ENCODE measurements at places on chromosomes 5 and 9. TPM values are rescaled to one million over a fixed set of nuclear protein-coding genes. Genes with fewer than 3 reads are reported as not detected.

- no peak for DNase-seq
Measured at GRCh38 chr5:176719113-176719739, 71.9 kb downstream of the TSPAN17 start.

Gene GPR150
- not detected for total RNA-seq

Gene TMCO6
- total RNA-seq, result 10.6 TPM

GRCh38 chr5:66015196-66015960 lies 89.0 kb downstream of the ERBIN start:
- no peak for DNase-seq

Gene ZNF300
- total RNA-seq, result 0.74 TPM

GRCh38 chr9:125409637-125410521 lies 148.3 kb downstream of the GAPVD1 start:
- DNase-seq, result no peak

Gene CA9
- total RNA-seq, result 5.5 TPM

- DNase-seq, result no peak
Measured at GRCh38 chr5:6910950-6911349, 197.7 kb downstream of the TENT4A start.

GRCh38 chr5:157326440-157327005 lies 60.6 kb downstream of the CYFIP2 start:
- no peak for DNase-seq

DNA sequence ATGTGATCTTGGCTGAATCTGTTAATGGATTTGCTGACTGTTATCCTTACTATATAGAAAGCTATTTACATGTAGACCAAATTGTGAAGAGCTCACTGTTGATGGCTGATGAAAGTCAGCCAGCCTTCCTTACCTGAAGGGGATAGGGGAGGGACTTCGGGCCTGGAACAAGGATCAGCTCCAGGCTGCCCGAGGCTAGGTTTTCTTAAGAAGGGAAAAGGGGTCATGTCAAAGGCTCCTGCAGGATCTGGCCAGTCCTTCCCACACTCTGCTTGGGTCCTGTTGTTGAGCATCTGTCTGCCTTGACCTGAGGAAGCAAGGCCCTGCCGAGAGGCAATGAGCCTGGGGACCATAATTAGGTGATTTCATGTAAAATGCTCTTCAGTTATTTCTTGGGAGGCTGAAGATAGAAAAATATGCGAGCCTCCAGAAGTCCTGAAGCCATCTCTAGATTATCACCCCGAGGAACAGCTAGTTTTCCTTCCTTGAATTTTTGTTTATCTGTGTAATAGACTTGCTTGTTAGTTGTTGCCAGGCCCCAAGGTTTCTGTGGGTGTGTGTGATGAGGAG lies 261.4 kb downstream of the PDZD2 start:
- DNase-seq, result no peak

GRCh38 chr5:171640480-171640879 lies 145.1 kb upstream of the SMIM23 start:
- no peak for DNase-seq

GRCh38 chr5:61176631-61177030 lies 14.4 kb upstream of the SMIM15 start:
- no peak for DNase-seq

Gene HMCN2
- total RNA-seq, result 1.3 TPM

DNA sequence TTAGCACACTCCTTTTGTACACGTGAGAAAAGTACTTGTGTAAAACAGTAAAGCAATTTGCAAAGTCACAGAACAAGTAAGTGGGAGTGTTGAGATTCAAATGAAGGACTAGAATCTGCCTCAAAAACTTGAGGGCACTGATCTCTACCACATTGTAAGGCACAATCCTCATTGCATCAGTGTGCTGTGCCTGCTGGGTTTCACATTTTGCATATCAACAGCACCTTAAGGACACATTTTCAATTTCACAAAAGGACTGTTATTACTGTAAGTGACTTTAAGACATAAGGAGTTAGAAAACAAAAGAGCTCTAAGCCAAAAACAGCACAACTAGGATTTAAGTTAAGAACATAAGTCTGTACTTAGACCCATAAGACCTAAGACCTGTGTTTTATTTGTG lies 44.7 kb upstream of the HK3 start:
- DNase-seq, result no peak

Gene SPINK14
- not detected for total RNA-seq

GRCh38 chr9:96040591-96041461 lies 165.3 kb downstream of the ERCC6L2 start:
- no peak for DNase-seq

DNA sequence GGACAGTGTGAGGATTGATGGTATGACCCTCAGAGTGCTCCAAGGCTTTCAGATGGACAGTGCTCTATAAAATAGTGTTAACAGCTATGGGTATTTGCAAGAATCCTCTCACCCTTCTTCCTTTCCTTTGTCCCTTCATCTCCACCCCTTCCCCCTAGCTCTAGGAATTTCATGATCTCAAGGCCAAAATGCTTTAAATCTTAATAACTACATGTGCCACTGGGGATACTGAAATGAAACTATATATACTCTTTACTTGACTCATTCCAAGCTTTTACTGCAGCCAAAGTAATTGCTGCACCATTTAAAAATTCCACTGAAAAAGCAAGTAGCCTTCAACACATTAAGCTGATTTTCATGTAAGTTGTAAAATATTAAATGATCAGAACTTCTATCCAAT lies 361.6 kb upstream of the SLC30A5 start:
- DNase-seq, result no peak

Gene SLC1A3
- total RNA-seq, result 31.8 TPM

DNA sequence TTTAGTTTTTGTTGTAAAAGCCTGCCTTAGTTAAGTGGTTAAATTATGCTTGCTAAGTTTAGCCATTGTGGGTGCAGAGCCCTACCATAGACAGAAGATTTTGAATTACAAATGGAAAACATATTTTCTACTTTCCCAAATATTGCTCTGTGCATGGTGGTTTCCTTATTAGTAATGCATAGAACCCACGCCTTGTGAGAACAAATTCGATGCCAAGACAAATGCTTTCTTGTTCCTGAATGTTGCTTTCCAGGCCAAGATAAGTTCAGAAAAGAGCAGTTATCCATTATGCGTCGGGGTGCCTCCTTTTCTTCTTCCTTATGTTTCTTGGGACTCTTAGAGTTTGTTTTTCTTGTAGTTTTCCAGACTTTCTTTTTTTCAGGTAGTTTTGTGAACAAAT lies 31.0 kb upstream of the GARNL3 start:
- DNase-seq, result no peak

- DNase-seq, result no peak
Measured at GRCh38 chr9:71632776-71633175, 135.5 kb downstream of the CEMIP2 start.

Gene SLC36A2
- total RNA-seq, result not detected

- no peak for DNase-seq
Measured at GRCh38 chr9:114169952-114170770, 14.8 kb downstream of the COL27A1 start.

GRCh38 chr9:38380872-38381534 lies 11.5 kb upstream of the ALDH1B1 start:
- no peak for DNase-seq

Gene PRDM9
- not detected for total RNA-seq

Gene RNF183
- not detected for total RNA-seq

Gene FOXD4L5
- total RNA-seq, result not detected

GRCh38 chr9:117835798-117836197 lies 131.6 kb downstream of the TLR4 start:
- no peak for DNase-seq

Gene DAB2
- total RNA-seq, result 29.2 TPM

Gene RNF208
- 5.9 TPM for total RNA-seq

- DNase-seq, result no peak
Measured at GRCh38 chr9:132241483-132241839, 79.6 kb downstream of the NTNG2 start.

DNA sequence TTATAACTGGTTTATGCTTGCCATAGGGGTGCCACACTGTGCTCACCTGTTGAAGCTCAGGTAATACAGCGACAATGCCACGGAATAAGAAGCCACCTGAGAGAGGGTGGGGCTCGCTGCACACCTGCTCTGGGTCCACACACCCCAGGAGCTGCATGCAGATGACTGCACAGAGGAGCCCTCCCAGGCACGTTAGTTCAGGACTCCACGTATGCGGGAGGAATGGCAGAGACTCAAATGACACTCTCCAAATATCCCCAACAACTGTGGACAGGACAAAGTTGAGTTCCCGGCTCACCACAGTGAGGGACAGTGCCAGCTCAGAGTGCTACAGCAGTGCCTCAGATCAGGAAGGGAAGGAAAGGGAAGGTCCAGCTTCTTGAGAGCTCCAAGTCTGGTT lies 5.8 kb upstream of the FCN1 start:
- no peak for DNase-seq

Gene CXXC5
- 59.5 TPM for total RNA-seq

DNA sequence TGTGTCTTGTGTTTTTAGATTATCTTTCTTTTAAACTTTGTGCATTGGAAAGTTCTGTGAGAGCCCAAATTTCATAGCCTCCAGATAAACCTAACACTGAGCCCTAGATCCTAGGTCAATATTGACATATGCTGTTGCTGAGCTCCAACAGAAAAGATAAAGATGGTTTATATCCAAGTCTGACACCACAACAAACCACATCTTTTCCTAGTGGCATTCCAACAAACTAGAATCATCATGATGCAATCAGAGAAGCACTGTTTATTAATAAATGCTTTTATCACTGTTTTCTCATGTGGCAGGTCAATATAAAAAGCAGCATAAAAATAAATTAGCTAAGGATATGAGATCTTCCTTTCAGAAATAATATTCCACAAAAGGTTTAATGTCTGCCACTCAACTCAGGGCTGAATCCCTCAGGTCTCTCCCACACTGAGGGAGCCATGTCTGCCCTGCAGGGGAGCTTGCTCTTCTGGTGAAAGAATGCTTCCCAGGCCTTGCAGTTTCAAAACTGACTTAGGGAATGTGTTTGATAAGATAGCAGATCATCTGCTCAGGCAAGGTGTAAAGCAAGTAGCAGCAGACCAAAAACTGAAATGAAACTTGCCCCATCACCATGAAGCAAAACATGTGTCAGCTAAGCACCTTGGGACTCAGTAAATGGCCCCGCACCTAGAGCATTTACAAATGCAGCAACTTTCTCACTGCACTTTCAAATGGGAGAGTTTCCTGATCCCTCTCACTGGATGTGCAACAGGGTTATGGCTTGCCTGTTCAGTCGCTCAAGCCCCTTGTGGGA lies 493.0 kb downstream of the AGTPBP1 start:
- DNase-seq, result no peak

- no peak for DNase-seq
Measured at GRCh38 chr9:79583952-79584654, 12.3 kb downstream of the TLE4 start.

DNA sequence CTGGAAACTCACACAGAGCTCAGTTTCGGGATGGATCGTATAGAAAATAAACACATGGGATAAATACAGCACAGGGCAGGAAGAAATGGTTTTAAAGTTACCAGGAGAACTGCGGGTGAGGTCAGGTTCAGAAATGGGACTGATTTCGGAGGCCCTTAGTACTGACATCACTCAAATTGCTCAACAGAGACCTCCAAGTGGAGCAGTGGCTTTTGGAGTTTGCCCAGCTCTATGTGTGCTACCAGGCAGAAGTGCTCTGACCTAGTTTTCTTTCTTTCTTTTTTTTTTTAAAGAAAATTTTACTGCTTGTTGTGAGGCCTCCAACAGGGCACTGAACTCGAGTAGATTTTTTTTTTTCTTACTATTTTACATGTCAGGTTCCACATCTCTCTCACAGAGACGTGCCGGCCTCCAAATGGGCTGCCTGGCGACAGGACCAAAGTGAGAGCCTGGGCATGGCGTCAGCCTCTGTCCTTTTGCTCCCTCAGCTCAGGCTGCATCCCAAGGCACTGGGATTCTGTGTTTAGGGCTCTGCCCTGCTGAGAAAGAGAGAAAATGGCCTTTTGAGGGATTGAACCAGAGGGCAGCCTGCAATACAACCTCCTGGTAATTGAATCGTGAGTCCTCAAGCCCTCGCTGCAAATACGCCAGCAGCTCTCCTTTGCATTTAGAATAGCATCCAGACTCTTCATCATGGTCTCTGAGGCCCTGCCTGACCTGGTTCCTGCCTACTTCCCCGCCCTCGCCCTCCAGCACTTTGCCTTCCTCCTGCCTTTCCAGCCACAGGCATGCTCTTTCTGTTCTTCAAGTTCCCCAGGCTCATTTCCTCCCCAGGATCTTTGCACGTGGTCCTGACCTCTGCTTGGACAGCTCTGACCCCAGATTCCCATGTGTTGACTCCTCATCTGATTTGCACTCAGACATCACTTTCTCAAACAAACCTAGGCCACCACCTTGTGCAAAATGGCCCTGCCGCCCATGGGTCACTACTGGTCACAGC lies 173.5 kb downstream of the FGF1 start:
- DNase-seq, result no peak

Gene TMEM215
- total RNA-seq, result not detected

GRCh38 chr9:121584421-121584820 lies 67.0 kb upstream of the DAB2IP start:
- DNase-seq, result no peak

Gene CFAP77
- 3.3 TPM for total RNA-seq

Gene PAM
- total RNA-seq, result 4,531 TPM

DNA sequence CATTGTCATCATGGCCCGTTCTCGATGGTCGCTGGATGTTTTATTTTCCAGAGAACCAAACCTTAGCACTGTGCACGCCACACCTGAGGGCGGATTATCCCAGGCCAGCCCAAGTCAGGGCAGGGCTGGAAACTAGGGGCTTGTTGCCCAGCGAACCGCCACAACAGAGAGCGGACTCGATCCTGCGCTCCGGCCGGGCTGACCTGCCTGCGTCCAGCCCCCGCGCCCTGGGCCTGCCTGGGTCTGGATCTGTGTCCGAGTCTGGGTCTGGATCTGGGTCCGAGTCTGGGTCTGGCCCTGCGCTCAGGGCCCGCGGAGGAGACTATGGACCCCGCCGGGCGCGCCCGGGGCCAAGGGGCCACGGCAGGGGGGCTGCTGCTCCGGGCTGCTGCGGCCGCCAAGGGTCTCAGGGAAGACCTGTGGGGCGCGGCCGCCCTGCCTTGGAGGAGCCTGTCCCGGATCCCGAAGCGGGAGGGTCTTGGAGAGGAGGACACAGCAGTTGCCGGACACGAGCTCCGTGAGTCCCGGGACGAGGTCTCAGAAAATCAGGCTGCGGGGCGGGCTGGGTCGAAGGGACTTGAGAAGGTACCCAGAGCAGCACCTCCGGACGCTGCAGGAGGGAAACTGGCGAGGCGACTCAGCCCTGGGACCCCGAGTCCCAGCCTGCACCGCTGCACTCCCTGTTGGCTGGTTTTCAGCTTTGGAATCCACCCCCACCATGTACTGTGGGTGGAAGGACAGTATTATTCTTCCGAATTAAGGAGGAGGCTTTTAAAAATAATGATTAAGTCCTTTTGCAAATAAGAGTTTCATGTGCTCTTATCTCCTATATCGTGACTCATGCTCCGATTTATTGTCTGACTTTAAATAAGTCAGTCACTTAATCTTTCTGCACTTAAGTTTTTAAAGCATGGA lies at the start of gene ANKDD1B:
Gene ANKDD1B (plus strand): TSS at position 143 of the 915 bp plus-strand sequence. CDS start 182 bp downstream, at position 325.
- DNase-seq, result no peak

Gene SPINK7
- total RNA-seq, result not detected

Gene CD274
- 14.1 TPM for total RNA-seq

All from right atrium auricular region (tissue), 2 donors.